ENCODE measurements at places on chromosomes 4 and X.

- DNase-seq: no peak
Observed at GRCh38 chrX:54602563-54602962, 72.5 kb downstream of the GNL3L start.

DNA sequence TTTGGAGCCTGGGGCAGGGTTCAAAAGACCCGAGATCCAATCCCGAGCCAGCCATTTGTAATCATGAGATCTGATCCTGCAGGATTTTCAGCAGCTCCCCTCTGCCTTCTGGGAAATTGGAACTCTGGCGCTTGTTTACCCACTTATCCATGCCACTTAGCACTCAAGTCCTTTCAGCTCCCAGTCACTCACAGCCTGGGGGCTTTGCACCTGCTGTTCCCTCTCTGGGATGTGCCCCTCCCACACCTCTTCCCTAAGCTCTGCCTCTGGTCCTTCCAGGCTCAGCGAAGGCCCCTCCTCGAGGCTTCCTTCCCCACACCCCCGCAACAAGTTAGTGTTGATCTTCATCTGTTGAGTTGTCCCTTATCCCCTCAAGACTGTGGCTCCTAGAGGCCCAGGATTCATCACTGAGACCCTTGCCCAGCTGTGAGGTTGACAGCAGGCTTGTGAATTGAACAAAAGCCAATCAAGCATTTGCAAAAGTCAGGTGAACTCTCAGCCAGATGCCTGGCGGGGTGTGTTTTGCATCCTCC lies 99.1 kb upstream of the AFAP1 start:
- DNase-seq: no peak

- no peak for DNase-seq
Observed at GRCh38 chr4:17544205-17544604, 29.2 kb downstream of the CLRN2 start.

DNA sequence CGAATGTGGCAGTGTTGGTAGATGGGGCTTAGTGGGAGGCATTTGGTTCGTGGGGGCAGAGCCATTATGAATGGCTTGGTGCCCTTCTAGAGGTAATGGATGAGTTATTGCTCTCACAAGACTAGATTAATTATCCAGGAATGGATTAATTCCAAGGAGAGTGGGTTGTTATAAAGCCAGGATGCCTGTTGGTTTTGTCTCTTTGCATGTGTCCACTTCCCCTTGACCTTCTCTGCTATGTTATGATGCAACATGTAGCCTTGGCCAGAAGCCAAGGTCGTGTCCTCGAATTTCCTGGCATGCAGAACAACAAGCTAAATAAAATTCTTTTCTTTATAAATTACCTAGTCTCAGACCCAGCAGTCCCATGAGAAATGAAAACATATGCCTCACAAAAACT lies 111.2 kb upstream of the PLS3 start:
- no peak for DNase-seq

- no peak for DNase-seq
Observed at GRCh38 chr4:86380181-86380724, 20.4 kb upstream of the MAPK10 start.

DNA sequence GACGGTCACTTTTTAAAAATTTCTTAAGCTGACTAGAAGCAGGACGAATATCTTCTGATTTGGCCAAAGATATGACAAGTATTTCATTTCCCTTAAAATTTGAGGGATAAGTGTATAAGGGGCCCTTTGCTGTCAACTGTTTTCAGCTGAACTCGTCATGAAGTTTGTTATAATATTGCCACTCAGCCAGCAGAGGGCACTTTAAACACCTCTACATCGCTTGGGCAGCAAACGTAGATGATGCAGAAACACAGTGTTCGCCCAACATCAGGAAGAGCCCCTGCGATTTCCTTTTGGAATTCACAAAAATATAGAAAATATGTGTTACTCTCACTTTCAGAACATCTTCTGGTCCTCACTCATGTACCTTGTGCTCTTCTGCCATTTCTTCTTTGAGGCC lies 435.7 kb upstream of the FMR1 start:
- DNase-seq: no peak

DNA sequence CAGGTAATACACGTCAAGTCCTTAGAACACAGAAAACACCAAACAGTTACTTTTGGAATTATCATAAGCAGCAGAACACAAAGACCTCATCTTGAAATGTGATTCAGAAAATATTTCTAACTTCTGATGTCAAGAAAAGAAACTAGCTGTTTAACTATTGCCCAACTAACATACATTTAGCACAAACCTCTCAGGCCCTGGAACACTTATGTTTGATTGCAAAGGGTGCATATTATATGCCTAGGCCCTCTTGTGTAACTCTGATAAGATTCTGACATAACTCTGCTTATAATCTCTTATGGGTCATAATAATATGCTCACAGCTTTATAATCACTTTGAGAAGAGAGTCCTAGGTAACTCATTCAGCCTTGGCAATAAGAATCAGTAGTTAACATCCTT lies 62.6 kb downstream of the TBC1D9 start:
- no peak for DNase-seq

DNA sequence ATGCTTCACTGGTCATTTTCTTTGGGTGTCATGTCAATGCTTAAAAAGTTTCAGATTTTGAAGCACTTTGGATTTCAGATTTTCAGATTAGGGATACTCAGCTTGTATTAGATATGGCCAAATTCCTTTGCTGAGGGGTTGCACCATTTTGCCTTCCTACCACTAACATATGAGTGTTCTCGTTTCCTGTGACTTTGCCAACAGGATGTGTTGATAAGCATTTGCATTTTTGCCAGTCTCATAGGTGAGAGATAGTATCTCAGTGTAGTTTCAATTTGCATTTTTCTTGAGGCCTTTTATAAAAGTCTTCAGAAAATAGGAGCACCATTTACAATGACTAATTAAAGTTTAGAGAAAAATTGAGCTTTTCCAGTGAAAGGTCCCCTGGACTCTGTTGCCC lies 71.6 kb upstream of the CLCN4 start:
- DNase-seq: no peak

DNA sequence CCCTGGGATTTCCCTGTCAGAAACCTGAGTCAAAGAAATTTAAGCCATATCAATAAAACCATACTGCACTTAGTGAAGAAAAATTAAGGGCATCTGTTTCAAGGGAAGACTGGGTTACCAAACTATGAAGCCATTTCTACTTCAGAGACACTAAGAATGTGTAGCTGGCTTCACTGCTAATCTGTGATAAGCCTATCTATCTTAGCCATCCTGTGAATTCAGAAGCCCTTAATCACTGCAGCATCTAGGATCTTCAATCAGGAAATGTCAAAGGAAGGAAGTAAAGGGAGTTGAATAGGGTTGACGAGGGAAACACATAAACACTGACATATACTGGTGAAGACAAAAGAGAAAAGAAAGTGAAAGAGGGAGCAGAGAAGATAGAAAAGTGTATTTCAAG lies 777.6 kb upstream of the DIAPH2 start:
- DNase-seq: no peak

DNA sequence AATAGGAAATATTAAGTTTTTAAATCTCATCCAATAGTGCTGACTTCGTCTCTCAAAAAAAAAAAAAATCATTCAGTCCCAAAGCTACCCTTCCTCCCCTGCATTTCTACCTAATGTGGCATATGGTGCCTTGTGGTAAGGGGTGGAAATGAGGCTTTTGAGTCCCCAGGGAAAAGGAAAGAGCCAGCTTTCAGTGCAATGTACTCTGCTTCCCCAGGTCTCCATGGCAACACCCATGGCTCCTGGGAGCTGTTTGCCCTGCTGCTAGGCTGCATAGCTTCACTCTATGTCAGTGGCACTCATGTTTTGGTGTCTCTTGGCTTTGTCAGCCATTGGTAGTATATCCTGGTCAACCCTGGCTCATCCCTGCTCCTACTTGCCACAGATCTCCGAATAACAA lies 175.9 kb downstream of the SLC39A8 start:
- no peak for DNase-seq

DNA sequence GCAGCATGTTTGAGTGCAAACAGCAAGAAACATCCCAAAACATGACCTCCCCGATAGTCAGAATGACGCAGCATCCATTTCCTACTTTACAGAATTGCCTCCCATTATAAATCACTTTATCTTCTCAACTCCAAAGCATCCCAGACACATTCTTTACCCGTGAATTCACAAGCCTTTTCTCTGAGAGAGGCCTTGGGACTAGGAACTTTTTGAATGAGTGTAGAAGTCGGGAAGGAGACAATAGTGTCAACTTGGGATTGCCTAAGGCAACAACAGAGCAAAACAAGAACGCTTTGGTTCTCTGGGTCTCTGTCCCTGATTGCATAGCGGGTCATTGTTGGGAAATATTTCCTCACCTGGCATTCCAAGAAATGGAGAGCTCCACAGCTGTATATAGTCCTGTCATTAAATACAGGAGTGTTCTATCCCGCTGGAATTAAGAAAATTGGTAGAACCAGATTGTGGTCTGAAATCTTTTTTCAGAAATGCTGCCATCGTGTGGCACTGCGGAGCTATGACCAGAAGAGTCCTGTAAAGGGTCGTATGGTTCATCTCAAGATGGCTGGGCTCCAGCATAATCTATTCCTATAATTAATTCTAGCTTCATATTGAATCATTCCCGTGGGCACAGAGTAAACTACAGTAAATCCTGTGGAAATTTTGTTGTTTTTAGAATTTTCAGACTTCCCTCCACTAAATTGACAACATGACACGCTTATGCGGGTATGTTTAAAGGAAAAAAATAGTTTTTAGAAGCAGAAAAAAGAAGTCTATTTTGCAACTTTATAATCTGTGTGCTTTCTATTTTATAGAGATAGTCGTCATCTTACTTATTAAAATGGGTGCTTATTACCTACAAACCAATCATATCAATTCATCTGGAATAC lies 2.0 kb upstream of the SPP1 start:
- DNase-seq: no peak

DNA sequence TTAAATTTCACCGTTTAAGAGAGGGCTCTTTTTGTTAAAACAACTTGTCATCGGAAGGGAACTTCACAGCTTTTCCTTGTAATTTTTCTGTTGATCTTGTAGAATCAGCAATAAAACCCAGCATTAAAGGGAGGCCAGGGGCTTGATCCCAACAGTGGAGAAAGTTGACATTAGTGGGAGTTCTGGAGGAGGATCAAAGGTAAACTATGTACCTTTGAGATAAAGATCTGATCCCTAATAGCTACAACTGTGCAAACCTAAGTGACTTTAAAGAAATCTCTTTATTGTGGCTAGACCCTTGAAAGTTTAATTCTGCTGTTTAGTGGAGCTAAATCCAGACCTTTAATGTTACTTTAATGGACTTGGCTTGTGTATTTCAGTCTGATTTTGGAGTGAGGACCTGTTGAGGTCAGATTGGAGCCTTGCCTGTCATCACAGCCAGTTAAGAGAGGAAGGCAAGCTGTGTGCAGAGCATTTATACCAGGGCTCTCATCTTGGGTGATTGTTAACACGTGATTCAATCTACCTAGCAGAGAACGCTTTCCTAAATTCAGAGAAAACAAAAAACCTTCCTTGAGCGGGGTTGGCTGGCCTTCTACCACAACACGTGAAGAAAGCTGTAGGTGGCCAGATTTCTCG lies 1.7 kb downstream of the DOCK11 start:
- no peak for DNase-seq

DNA sequence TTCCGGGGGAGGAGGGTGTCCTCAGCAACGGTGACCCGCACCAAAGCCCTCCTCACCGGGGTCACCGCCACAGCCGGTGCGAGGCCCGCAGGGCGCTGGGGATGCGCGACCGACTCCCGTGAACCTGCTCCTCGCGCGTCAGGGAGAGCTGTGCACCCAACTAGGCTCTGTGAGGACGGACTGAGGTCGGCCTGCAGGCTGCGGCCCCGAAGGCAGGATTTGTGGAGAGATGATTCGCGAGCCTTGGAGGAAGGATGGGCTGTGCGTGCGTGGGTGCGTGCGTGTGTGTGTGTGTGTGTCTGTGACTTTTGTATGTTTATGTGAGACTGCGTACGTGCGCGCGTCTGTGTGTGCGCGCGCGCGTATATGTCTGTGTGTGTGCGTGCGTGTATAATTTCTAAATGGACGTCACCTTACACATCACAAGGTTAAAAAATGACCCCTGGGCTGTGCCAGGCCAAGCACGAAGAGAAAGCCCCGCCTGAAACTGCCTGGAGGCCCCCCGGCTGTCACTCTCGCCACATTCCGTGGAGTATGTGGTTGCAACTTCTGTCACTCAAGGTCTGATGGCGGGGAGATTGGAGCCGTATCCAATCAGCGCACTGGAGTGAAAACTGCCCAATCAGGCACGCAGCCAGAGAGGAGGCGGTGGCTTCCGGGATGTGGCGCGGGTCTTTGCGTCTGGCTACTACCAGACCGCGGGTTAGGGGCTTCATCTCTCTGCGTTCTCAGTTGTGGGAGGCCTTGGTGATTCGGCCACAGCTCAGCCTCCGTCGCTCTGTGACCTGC lies at the start of gene ZNF141:
ZNF141 (plus strand) TSS at position 672 of the 789 bp plus-strand sequence. CDS start 170 bp downstream, outside the sequence.
- peak; percentile 65 for DNase-seq

DNA sequence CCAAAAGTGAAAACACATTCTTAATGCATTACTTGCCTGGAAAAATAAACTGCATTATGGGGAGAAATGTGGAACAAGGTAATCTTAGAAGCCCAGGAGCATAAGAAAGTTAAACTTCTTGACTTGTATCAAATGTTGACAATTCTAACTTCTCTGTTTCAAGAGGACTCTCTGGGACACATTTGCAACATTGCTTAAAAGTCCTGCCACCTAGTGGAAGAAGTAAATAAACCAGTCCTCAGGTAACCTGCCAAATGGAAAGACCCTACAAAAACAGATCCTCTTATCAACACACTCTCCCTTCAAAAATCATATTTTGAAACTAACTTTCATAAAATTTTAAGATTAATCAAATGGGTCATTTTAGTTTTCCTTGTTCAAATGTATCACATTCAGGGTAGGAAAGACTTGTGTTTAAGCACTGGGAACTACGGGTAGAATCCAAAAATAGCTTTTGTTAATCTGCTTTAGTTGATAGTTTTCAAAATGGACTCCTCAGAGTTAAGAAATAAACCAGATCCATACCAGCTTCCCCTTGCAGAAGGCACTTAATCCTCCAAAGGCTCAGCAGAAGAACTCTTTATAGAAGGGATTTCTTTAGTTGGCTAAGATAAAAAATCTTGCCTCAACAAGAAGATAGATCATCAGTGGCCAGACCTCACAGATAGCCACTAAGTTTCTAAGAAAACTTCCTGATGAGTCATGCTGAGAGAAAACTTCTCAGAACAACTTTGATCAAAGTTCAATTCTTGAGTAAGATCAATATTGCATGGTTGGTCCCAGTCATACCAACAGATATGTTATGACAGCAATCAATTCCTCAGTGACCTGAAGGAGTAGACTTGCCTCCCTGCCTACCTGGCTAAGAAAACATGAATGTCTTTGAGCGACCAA lies 141.7 kb downstream of the HHIP start:
- no peak for DNase-seq

DNA sequence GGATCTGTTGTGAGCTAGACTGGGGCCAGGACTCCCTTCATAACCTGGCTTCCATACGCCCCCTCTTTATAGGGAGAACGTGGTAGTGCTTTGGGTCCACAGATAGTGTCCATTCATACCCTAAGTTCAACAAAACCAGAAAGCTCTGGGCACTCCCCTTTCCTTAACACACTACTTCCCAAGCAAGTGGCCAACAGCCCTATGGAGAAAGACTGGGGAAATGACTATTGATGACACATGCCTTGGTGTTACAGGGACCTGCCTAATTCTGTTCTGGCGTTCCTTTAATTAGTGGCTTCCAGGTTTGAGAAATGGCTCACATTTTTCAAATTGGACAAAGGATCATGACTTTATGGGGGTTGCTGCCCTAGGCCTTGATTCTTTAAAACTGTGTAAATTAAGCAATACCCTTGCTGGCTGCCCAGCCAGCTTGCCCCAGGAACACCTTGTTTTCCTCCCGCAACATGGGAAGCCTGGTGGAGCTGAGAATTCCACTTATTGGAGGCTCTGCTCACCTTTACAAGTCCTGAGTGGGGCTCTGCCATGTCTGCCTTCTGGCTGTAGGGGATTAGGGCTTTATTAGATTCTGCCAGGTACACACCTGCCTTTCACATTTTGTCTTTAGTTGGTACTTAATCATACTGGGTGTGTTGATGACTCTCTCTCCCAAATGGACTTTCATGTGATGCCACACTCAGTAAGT lies 61.1 kb downstream of the RGS12 start:
- DNase-seq: no peak

Measured in stimulated activated CD8-positive, alpha-beta memory T cell treated with anti-CD3 and anti-CD28 coated beads, Interleukin-15, amount 100 ng/mL, for 24 hours (primary cell).